ENCODE measurements at places on chromosomes 12 and 14.

DNA sequence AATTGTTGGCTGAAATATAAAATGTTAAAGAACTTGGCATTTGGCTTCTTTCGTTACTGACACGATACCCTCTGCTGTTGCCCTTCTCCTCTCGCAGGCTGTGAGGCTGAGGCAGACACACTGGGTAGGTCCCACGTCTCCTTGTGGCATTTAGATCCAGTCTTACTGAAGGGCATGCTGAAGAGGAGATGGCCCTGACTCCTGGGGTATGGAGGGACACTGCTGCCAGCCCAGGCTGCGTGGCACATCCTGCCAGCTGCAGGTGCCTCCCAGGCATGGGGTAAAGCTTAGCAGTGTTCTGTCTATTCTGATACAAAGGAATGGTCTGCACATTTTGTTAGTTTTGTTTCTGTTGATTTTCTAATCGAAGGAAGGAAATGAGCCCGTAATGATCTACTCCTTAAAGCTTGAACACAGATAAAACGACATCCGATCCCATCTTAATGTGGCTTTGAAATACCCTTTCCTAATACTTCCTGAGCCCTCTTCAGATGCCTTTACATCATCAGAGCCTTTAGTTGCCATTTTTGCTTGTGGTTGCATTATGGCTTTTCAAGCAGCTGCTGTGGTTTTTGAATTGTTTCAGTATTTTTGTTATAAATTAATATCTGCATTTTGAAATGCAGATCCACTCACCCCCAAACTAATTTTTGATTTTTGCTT, 61.1 kb downstream of the WDR20 start:
- no peak for DNase-seq

- no peak for DNase-seq
These were observed 283.0 kb upstream of the RTL1 start for GRCh38 chr14:101186544-101186943.

- no peak for DNase-seq
These were observed 95.6 kb downstream of the ETV6 start for GRCh38 chr12:11745113-11745512.

GRCh38 chr14:55500219-55500701, 59.8 kb upstream of the TBPL2 start:
- DNase-seq, result no peak

- no peak for DNase-seq
These were observed 34.9 kb downstream of the PPHLN1 start for GRCh38 chr12:42360747-42361403.

DNA sequence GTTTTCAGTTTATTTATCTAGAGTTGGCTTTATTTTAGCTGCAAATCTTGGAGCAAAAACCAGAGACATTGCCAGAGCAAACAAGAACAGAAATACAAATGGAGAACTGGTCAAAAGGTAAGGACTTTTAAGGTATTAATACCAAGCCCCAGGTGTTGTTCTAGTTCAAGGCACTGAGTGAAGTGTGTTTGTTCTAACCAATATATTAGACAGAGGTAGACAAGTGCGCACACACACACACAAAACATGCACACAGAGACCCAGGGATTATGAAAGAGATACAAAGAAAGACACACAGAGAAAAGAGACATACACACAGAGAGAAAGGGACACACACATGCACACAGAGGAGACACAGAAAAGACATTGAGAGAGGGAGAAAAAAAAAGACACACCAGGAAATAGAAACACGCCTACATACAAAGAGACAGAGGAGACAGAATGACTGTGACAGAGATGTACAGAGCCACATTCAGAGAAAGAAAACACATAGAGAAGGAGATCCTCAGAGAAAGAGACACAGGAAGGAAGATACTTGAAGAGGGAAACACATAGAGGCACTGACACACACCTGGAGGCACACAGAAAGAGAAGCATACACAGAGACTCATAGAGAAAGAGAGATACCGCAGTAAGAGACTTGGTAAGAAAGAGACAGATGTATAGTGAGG, 50.2 kb downstream of the MIPOL1 start:
- DNase-seq, result no peak

- DNase-seq, result no peak
These were observed 17.6 kb upstream of the GPR33 start for GRCh38 chr14:31505411-31505810.

GRCh38 chr14:73924337-73924736, 25.6 kb downstream of the FAM161B start:
- DNase-seq, result no peak

- DNase-seq, result no peak
These were observed 262.7 kb downstream of the SYT1 start for GRCh38 chr12:79127271-79127751.

GRCh38 chr12:105469211-105469610, 138.7 kb downstream of the C12orf75 start:
- no peak for DNase-seq

GRCh38 chr12:77772676-77773298, 57.9 kb upstream of the NAV3 start:
- DNase-seq, result no peak

DNA sequence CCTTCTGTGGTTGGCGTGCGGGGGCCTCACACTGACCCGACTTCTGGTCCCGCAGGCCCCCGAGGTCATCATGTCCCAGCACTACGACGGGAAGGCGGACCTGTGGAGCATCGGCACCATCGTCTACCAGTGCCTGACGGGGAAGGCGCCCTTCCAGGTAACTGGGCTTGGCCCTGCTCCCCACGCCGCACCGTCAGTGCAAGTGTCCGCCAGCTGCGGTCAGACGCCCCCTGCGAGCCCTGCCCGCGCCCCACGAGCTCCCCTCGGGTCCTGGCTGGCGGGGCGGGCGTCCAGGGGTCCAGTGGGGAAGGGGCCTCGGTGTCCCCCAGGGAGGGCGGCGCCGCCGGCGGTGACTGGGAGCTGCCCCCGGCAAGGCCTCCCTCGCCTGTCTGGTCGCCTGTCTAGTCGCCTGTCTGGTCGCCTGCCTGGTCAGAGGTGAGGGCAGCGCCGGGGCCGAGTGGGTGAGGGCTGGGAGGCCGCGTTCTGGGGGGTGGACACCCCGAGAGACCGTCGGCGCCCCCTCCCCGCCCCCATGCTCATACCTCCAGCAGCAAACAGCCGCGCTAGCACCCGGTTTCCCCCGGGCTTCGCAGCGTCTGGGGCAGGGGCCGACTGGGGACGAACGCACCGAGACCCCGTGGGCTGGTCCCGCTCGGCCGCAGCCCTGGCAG, 14.8 kb downstream of the ULK1 start:
- DNase-seq, result no peak

DNA sequence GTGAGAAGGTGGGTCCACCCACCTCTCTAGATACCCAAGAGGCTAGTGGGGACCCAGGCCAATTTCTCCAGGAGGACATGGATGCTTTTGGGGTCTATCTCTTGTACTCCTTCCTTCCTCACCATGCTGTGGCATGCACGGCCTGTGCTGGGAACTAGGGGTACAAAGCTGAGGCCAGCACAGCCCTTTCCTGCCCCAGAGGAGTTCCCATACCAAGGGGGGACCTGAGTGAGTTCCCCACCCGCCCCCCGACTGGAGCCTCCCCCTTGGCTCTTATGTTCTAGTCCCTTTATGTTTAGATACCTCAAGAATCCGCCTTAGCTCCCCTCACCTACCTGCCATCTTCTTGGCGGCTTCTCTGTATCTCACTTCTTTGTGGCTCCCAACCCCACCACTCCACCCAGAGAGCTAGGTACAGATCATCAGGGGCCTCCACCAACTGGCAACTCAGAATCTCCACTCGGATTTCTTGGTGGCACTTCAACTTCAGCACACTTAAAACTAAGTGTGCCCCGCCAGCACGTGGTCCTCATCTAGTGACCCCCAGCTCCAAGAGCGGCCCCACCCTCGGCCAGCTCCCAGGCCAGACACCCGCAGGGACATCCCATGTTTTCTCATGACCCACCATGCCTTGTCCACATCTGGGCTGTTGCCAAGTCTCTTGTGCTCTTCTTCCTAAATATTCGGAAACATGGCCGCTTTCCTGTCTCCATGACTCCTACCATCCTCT, 115.2 kb upstream of the RTL1 start:
- no peak for DNase-seq

- DNase-seq, result no peak
These were observed 32.5 kb upstream of the LALBA start for GRCh38 chr12:48602192-48602989.

GRCh38 chr14:20630340-20631022, 11.0 kb downstream of the OR6S1 start:
- peak; percentile 22 for DNase-seq

GRCh38 chr12:87227162-87227561, 802.0 kb downstream of the C12orf50 start:
- DNase-seq, result no peak

DNA sequence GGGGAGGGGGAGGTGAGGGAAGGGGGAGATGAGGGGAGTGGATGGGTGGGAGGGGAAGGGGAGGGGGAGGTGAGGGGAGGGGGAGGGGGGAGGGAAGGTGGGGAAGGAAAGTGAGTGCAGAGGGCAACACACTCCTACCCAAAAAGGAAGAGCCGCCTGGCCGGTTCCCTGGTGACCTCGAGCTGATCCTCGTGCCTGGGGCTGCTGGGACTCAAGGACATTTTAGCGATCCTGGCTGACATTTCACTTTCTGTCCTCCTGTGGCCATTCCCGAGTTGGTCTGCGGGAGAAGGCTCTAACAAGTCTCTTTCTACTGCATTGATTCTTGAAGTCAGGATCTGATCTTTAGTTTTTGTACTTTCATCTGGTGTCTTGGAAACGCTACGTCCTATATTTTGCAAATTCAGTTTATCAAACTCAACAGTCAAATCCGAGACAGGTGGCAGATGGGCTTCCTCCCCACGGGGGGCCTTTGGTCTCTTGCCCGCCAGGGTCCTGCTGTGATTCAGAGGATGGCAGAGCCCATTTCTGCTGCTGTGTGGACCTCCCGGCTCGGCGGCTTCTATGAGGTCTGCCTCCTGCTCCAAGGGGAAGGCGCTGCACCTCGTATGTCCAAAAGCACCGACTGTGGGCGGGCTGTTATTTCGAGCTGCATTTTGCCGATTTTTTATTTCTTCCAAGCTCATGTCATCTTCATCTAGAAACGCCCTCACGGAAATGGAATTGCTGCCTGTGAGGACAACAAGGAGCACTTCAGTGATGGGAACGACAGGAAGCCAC, 19.1 kb downstream of the PGAM5 start:
- DNase-seq, result no peak

DNA sequence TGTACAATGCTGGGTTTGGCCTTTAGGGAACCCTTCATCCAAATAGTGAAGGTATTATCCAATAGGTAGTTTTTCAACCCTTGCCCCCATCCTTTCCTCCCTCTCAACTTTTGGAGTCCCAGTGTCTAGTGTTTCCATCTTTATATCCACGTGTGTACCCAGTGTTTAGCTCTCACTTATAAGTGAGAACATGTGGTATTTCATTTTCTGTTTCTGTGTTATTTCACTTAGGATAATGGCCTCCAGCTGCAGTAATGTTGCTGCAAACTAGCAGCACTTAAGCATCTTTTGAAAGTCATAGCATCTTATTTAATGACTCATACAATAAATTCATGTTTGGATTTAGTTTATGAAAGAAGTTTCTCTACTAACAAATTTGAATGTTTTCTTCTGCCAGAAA, 442.5 kb downstream of the NELL2 start:
- no peak for DNase-seq

DNA sequence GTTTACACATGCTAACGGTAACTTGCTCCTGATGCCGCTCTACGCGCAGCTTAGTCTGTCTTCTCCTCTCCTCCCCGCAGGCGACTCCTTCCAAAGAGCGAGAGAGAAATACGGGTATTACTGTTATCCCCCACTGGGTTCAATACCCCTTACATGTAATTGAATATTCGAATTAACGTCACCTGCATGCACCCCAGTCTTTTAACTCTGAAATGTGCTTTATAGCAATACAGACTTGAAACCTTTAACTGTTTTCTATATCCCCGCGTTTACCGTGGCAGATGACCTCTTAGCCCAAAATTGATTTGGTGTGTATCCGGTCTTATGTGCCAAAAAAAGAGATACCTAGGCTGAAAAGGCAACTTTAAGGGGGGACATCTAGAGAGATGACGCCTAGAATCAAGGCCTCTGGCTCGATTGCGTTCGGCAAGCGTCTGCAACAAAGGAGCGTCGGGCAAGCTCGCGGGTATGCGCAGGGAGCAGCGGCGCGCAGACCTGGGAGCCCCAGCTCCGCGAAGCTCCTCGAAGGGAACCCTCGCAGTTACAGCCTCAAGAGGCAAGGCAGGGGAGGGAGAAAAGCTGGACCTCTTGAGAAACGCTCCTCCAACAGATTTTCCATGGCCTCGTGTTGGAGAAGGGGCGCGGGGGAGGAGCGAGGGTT, 6.8 kb upstream of the FOXG1 start:
- no peak for DNase-seq

DNA sequence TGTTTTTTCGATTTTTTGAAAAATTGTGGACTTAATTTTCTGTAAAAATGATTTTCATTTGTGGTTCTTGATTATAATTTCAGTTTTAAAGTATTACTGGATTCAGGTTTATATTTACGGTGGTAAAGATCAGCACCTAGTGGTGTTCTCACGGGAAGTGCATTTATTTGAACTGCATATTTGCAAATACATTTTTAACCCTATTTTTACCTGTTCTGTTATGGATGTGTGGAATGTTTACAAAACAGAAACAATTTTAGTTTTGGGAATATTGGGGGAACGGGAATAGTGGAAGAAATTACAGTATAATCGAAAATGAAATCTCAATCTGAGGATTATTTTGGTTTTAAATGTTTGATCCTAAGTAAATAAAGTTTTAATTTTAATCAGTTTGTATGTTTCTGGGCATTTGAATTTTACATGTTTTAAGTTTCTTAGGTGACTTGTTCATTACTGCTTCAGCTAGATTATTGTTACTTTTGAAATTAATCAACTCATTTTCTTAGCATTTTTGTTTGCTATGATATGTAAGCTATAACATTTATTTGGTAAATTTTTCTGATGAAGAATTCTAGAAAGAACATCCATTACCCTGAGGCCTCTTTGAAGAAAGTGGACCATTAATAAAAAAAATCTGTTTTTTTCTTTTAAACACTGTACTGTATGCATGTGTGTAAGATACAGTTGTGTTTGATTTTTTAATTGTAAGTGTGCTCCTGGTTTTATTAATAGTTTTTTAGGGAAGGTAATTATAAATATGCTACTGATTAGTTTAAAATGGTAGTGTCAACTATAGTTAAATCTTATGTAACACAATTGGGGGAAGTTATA, 942 bp downstream of the ATF7IP start:
- DNase-seq, result peak; percentile 20

- peak; percentile 20 for DNase-seq
These were observed 871 bp upstream of the COQ5 start for GRCh38 chr12:120529641-120530417.

- DNase-seq, result no peak
These were observed 16.6 kb upstream of the TRAF3 start for GRCh38 chr14:102760496-102761193.

DNA sequence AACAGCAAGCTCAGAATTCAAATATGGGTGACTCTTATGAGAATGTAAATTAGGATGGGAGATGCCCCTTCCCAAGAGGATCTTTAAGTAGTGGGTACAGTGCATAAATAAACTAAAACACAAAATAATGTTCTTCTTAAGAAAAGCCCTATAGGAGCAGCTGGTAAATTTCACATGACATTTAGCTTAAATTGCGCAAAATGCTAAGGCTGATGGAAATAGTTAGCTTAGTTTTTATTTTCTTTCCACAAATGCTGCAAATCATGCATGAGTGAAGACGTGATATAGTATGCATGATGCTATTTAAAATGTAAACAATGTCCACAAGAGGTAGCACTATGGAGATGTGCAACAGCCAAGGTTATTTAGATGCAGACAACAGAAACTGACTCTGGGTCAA, 328.1 kb downstream of the ATP23 start:
- DNase-seq, result no peak
